Stimulated activated CD4-positive, alpha-beta T cell treated with anti-CD3 and anti-CD28 coated beads, Interleukin-15, amount 100 ng/mL, for 24 hours (primary cell): ENCODE measurements at places on chromosomes 11 and 22.

- no peak for DNase-seq
Measured at GRCh38 chr22:45912910-45913309, 64.1 kb downstream of the WNT7B start.

- no peak for DNase-seq
Measured at GRCh38 chr11:62538470-62539237, 8.0 kb downstream of the AHNAK start.

DNA sequence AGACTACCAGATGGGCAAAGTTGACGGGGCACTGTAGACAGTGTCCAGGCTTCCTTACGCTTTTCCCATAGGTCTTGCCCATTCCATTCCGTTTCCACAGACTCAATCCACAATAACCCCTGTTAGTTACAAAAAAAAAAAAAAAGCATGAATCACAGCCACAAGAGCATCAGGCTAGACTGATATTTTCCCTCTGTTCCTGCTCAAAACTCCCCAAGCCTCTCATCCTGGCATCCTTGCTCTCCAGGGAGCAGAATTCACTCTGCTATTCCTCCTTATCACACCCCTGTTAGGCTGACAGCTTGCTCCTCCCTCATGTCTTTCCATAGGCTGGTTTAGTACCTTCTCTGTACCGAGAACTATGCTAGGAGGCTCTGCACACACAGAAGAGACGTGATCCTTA, 42.2 kb downstream of the TMEM123 start:
- DNase-seq: no peak

DNA sequence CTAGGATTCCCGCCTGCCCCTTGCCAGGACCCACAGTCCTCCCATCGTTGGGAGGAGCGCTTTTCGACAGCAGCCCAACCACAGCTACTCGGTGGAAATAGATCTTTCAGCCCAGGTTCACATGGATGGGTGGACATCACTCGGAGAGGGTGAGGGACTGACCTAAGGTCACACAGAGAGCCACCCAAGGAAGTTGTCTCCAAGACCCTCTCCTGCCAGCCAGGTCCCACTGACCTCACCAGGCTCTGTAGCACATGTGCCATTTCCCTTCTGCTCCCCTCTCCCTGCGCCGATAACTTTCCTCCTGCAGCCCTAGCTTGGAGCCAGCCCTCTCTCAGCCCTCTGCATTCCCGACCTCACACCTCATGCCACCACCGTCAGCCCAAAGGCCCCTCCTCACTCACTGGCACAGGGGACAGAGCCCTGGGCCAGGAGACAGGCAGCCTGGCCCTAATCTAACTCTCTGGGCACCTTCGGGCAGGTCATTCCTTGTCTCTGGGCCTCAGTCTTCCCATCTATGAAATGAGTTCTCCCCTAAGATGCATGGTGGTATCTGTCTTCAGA, 4.7 kb downstream of the KCNJ4 start:
- DNase-seq: no peak

DNA sequence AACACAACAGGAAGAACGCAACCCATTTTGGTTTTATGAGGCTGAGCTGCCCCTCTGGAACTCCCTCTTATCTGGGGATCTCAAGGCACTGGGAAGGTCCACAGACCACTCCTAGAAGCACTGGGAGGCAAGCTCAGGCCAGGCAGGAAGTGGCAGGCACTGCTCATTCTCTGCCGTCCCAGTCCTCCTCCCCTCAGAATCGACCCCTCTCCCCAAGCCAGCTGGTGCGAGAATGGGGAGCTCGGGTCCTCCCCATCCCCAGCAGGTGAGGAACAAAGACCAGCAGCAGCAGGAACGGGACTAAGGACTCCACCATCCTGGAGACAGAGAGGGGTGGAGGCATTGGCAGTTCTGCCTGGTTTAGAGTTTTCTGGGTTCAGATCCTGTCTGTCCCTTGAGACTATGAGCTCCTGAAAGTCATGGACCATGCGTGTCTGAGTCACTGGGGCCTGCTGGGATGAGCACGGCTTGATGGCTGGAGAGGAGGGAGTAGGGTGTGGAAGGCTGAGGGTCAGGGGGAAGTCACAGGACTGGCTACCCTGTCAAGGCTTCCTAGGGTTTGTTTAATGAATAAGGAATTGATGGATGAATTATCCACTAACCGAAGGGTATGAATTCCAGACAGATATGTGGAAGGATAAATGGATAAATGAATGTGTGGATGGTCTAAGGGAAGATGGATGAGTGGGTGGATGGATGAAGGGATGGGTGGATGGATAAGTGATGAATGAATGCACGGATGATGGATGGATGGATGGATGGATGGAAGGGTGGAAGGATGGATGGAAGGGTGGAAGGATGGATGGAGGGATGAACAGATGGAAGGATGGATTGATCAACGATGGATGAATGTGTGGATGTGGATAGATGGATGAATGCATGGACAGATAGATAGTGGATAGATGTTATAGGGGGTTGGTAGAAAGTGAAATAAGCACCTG, 6.4 kb downstream of the MYEOV start:
- no peak for DNase-seq
